Calu3 (cell line): ENCODE measurements at places on chromosomes 11 and 22. TPM values are rescaled to one million over a fixed set of nuclear protein-coding genes. Genes with fewer than 3 reads are reported as not detected.

Gene OPCML
- total RNA-seq = not detected in 2 replicates

Gene TIGD3
- 0.73 and 1.5 TPM in 2 replicates for total RNA-seq

Gene MUC15
- total RNA-seq = not detected in 2 replicates

Gene POU2AF1
- not detected in 2 replicates for total RNA-seq

Gene SCUBE2
- total RNA-seq = not detected in 2 replicates

Gene OR2AG1
- total RNA-seq = not detected in 2 replicates

Gene GRIA4
- not detected in 2 replicates for total RNA-seq

Gene LAYN
- total RNA-seq = 0.32 and 0.47 TPM in 2 replicates

Gene KCNJ11
- 2.4 and 2.9 TPM in 2 replicates for total RNA-seq

Gene TRIM29
- 2.1 and 3.3 TPM in 2 replicates for total RNA-seq

Gene SUN2
- 50.7 and 66.3 TPM in 2 replicates for total RNA-seq

Gene C22orf42
- total RNA-seq = not detected in 2 replicates

Gene LRRC55
- total RNA-seq = not detected in 2 replicates

Gene FOLR2
- total RNA-seq = not detected in 2 replicates

Gene SESN3
- 5.6 and 6.0 TPM in 2 replicates for total RNA-seq
